GM23338 (cell line): ENCODE measurements at places on chromosomes 4 and X.

GRCh38 chr4:14916554-14917297 is 85.6 kb upstream of the CPEB2 start:
- no peak for DNase-seq

DNA sequence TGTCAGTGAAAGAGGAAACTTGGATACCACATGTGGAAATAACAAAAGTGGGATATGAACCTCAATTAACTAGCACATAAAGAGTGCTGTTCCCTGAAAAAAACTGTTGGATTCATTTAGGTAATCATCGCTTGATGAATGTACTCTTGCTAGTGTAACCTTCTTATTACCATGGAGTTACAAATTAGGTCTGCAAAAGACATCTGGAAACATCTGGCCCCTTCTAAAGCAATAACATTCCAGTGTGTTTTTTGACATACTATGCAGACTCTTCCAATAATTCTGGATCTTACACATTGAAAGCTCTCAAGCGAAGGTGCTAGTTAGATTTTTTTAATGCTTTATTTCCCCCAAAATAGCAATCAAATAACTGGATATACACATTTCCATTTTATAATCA is 134.6 kb downstream of the ATP10D start:
- no peak for DNase-seq

GRCh38 chr4:186204103-186204559 is 12.8 kb downstream of the CYP4V2 start:
- DNase-seq, result peak; percentile 52

GRCh38 chr4:93710101-93710846 is 118.3 kb upstream of the ATOH1 start:
- peak; percentile 81 for DNase-seq

DNA sequence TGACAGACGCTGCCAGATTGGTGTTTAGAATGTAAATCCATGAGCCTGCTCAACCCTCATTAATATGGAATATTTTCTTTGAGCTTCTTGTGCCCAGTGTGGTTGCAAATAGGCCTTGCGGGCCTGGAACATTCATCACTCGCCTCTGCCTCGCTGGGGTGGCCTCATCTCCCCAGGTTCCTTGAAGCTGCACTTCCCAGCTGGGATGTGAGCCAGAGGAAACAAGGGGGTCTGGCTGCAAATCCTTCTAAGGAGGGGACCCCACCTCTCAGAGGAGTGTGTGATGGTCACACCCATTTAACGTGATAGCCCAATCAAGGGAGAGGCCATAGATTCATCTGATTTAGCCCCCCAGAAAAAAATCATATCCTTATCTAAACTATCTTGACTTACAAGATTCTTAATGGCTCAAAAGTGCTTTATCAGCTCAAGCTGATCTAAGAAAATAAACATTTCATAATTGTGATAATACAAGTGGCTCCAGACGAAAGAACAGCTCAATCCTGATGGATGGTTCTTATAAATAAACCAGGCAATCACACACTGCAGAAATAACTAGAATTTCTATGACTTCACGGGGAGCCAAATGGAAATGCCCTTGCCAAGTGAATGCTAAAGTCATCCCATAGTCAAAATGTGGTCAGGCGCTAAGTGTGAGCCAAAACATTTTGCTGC is 189.9 kb downstream of the PTTG2 start:
- DNase-seq, result no peak
